ENCODE measurements at places on chromosomes 3 and 15. TPM values are rescaled to one million over a fixed set of nuclear protein-coding genes. Genes with fewer than 3 reads are reported as not detected.

DNA sequence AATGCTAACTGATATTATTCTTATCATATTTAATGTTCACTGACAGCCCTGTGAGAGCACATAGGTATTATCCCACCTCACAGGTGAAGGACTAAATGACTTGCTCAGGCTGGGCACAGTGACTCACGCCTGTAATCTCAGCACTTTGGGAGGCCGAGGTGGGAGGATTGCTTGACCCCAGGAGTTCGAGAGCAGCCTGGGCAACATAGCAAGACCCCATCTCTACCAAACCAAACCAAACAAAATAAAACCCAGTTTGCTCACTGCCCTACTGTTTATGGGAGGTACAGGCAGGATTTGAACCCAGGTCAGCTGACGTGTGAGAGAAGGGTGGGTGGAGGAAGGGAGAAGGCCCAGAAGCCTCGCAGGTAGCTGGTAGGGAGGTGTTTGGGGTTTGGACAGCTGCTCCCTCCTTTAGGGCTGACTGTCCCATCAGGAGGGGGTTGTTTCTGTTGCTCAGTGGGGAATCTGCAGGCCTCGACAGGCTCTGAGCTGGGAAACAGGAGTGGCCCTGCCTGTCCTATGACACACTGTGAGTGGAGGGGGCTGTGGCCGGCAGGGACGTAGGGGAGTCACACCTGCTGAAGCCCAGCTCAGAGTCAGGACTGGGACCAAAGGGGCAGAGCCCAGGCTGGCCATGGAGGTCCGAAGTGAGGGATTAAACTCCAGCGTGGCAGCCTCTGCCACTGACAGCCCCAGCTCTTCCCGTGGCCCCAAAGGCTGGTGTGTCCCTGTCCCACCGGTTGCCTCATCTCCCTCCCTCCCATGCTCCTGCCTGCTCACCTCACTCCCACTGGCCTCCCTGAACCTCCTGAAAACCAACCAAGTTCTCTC, 25.3 kb downstream of the BHLHE40 start:
- no peak for DNase-seq

- DNase-seq, result peak; percentile 43
These were observed 47.0 kb downstream of the ZBTB20 start for GRCh38 chr3:115099986-115100571.

GRCh38 chr3:38124324-38125122, 12.4 kb downstream of the ACAA1 start:
- no peak for DNase-seq

GRCh38 chr3:178480274-178480673, 56.0 kb upstream of the KCNMB2 start:
- DNase-seq, result no peak

- DNase-seq, result no peak
These were observed 16.0 kb downstream of the FOXL2NB start for GRCh38 chr3:138962854-138963560.

DNA sequence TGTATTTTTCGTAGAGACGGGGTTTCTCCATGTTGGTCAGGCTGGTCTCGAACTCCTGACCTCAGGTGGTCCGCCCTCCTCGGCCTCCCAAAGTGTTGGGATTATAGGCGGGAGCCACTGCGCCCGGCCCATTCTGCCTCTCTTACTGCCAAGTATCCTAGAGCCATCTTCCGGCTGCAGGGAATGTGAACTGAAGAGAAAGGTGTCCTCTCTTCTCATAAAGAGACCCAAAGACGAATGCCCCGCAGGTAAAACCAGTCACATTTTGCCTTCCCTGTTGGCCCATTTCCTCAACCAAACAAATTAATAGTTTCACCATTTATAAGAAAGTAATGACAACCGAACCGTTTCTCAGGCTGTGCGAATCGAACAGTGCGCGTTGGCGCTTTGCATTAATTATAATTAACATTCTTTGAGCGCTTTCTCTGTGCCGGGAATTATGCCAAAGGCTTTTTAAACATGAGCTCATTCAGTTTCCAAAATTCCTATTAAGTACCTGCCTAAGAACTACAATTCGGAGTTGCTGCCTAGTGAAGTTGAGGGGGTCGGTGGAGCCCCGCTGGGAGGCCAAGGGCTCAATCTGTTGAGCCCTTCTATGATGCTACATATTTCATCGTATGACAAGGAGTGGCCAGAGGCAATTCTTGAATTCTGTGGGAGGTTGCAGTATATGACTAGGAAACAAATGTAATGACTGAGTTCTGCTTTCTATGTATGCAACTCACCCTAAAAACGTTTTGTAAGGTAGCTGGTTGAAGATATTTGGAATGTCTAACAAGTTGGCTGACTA, 819 bp upstream of the RPL24 start:
- no peak for DNase-seq

Gene PLA2G4D
- not detected for total RNA-seq

Gene MRAS
- total RNA-seq, result 31.7 TPM

All from mucosa of gallbladder (tissue), 1 donor.